ENCODE measurements at places on chromosomes 7 and 10. TPM values are rescaled to one million over a fixed set of nuclear protein-coding genes. Genes with fewer than 3 reads are reported as not detected.

PDZD7 gene
- polyA plus RNA-seq: 2.6 TPM

MACC1 gene
- polyA plus RNA-seq: 0.22 TPM

GPNMB gene
- polyA plus RNA-seq: not detected

GIMAP4 gene
- not detected for polyA plus RNA-seq

NPFFR1 gene
- not detected for polyA plus RNA-seq
